ENCODE measurements at places on chromosomes 2 and 18.

DNA sequence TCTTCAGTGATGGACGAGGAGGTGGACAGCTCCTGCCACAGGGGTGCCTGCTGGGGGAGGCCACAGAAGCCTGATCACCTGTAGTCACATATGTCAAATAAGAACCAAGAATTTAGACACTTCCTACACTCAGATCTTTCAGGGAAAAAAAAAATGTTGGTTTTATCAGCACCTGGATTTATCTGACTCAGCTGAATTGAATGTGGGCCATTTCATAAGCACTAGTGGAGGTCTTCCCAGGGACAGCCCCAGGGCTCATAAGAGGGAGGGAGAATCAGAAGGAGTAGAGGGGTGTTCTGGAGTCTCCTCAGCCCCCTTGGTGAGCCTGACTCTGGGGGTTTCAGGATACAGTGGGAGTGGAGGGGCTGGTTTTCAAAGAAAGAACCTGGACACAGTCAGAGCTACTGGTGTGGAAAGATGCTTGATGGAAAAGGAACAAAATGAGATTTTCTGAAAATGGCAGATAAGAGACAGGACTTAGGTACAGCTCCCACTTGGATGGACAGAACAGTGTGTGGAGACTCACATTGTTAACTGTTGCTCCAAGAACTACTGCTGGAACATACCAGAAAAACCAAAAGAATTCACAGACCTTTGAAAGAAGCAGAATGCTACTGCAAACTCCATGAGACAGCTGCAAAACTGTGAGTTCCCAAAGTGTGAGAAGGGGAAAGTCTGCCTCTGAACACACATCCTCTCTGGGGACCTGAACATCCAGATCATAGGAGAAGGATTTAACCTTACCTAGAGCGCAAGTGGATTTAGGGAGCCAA lies 45.4 kb downstream of the LCT start:
- no peak for DNase-seq

DNA sequence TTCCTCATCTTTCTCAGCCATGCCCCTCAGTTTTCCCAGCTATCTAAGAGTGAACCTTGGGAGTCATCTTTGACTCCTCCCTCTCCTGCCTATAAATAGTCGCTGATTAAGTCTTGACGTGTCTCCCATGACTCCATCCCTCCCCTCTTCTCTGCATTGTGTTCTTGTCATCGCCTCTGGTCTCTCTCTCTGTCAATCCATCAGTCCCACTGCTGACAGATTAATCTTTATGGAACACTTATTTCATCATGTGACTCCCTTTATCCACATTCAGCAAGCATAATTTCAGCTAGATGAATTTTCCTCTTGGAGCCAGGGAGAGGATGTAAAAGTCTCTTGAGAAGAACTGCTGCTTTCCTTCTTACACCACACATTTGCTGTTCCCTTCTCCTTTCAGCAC lies 9.4 kb downstream of the ADAM23 start:
- DNase-seq, result no peak

DNA sequence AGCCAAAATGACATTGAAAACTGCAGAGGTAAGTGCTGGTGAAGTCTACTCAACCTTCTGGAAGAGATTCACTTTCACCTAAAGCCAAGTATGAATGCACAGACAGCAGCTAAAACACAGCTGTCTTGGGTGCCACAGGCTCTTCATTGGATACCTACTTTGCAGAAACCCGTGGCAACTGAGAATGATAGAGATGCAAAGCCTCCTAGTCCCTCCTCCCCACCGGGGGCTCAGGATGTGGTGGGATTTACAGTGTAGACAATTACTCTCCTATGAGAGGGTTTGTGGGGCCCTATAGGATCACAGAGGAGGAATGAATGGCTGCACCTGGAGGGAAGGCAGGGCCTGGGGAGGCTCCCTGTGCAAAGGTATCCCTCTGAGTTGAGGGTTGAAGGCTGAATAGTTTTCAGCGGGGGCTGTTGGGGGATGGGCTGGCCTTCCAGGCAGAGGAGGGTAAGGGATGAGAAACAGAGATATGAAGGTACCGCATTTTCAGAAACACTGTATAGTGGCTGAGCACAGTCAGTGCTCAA lies 131.6 kb downstream of the RNF144A start:
- no peak for DNase-seq

GRCh38 chr2:44325897-44326296 lies 35.4 kb downstream of the PREPL start:
- no peak for DNase-seq

DNA sequence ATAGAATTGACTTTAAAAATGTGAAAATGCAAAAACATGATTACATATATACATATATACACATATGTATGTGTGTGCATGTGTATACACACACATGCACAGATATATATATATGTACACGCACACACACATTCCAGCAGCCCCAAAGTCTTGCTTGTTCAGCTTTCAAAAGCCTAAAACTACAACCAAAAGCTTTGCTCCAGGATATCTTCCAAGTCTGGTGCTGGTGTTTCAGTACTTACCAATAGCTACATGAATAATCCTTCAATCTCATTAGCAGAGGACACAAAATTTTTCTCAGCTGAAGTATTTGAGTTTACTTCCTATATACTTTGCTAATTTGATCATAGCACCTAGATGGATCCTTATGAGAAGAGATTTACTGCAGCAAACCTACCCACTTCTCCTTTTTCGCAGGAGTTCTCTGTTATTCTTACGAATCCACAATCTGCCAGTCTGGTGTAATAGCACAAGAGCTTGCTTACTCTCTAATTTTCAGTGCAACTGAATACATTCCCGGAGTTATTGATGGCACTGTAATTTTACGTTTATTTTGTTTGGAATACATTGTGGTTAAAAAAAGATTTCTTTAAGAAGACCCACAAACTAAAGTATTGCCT lies 553.3 kb downstream of the ARHGAP15 start:
- DNase-seq, result no peak

DNA sequence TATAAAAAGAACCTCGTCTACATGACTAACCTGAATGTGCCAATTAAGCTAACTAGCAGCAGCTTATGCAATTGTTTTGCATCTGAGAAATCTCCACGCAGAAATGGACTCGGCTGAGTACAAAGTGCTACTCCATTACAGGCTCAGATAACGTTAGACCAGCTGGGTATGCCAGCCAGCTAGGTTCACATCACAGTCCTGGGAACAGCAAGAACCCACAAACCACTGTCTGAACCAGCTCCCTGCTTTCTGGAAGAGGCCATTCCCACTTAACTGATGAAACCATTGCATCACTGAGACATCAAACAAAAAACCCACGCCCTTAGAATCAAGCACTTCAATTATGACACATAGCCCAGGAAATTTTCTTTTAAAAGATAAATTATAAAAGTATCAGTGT lies 202.7 kb downstream of the CYRIA start:
- no peak for DNase-seq

GRCh38 chr2:233693963-233694362 lies 1.3 kb downstream of the UGT1A6 start:
- DNase-seq, result no peak

GRCh38 chr2:62180975-62181374 lies 14.9 kb upstream of the B3GNT2 start:
- no peak for DNase-seq

GRCh38 chr2:101474731-101475384 lies at the start of gene RFX8:
Gene RFX8, minus strand, starts transcription at chr2:101475112. Its CDS starts 8,264 bp downstream, at chr2:101466848.
- no peak for DNase-seq

DNA sequence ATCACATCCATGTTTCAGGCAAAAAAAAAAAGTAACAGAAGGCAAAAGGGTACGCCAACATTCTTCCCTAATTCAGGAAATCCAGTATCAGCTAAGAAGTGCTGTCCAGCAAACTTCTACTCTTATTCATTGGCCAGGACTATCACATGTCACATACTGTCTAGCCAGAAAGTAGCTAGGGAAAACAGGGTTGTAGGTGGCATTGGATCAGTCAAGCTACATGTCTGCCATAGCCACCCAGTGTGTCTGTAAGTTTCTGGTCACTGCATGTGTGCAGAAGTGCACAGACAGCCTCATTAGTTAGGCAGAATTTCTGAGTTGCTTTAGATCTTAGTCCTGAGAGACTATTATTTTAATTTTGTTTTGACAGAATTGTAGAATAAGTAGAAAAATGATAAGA lies 465.3 kb upstream of the NRP2 start:
- no peak for DNase-seq

DNA sequence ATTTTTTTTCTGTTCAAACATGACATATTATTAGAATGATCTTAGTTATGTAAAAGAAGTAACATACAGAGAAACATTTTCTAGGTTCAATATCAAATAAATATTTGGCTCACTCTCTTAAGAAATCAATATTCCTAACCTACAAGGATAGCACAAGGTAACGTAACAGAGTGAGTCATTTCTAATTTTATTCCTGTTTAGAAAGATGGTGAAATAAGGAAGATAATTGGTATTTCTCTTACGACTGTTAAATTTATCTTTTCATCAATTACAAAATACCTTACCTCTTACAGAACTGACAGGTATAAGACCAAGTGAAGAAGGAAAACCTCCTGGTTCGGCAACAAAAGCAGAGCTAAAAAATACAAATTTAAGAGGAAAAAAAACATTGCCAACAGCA lies 45.1 kb downstream of the PRELID3A start:
- DNase-seq, result no peak

DNA sequence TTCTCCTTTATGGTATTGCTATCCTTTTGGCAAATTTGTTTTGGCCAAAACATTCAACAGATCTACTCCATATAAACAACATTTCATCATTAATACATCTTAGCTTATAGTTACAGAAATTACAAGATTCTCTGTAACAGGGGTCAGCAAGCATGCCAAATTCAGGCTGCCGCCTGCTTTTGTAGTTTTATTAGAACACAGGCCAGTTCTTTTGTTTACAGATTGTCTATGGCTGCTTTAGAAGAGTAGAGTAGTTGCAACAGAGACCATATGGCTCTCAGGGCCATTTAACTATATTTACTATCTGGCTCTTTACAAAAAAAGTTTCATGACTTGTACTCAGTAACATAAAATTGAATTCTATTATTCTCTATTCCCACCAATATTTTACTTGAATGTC lies 53.9 kb downstream of the LNPK start:
- DNase-seq, result no peak

DNA sequence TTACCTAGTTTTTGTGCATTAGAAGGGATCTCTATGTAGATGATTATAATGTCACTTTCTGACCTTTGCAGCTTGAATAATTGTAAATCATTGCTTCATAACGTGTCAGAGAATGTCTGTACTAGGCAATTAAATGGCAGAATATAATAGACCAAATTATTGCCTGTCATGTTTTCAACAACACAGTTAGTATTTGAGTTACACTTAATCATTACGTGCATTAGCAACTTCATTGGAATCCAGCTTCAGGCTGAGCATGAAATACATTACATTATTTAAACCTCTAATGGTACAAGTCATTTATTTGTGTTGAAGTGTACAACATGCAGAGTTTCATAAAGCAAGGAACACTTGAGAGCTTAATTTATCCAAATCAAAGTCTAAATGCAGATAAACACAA lies 48.0 kb downstream of the ZNF407 start:
- no peak for DNase-seq

GRCh38 chr18:49721981-49722380 lies 91.4 kb downstream of the ACAA2 start:
- no peak for DNase-seq

DNA sequence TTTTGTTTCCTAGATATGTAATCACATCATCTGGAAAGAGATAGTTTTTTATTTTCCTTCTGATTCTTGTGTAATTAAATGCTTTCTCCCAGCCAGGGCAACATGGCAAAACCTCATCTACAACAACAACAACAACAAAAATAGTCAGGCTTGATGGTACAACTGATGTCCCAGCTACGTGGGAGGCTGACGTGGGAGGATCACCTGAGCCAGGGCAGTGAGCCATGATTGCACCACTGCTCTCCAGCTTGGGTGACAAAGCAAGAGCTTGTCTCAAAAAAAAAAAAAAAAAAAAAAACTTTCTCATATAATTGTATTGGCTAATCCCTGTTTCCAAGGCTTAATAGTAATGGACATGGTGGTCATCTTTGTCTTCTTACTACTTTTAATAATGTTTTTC lies 26.4 kb upstream of the PGAP1 start:
- DNase-seq, result no peak

DNA sequence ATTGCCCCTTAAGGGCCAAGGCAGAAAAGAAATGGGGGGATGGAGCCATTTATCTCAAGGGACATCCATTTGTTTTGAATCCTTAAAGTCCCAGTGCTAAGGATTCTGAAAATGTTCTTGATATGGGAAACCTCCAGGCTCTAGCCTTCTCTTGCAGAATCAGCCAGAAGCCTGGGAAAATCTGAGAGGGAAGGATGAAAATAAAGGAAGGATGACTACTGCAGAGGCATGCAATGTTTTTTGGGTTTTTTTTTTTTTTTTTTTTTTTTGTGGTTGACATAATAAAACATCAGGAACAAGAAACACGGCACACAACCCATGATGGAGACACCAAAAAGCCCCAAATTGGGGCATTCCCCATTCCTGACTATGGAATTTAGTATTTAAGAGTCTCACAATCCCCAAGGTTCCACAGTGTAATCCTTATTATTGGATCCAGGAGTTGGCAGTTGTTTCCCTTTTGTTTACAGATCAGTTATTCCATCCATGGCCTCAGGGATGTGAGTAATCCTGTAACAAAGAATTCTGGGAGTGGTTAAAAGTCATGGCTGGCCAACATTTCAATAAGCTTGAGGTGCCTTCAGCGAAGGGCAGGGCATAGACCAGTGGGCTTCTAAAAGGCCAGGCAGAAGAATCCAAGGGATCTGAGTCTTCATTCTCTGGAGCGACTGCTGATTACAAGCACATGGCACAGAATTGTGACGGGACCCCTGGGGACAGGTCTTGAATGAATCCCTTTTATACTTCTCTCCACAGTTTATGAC lies 337.5 kb downstream of the GULP1 start:
- DNase-seq, result no peak

- no peak for DNase-seq
These were observed 117.0 kb downstream of the AP1S3 start for GRCh38 chr2:223720367-223720766.

DNA sequence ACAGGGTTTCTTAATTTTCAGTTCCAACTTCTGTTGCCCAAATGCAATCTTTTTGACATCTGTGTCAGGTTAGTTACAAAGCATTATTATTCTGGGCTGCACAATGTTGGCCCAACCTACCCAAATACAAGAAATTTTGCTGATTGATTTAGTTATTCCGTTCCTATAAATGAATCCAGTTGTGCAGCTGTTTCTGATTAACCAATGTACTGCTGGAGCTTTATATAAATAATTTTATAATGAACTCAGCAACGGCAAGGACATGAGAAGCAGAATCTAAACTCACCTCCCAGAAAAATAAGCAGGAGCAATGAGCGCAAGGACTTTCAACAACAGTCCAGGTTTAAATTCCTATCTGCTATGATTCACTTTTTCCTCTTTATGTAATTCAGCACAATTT lies 76.3 kb upstream of the WIPF1 start:
- no peak for DNase-seq

DNA sequence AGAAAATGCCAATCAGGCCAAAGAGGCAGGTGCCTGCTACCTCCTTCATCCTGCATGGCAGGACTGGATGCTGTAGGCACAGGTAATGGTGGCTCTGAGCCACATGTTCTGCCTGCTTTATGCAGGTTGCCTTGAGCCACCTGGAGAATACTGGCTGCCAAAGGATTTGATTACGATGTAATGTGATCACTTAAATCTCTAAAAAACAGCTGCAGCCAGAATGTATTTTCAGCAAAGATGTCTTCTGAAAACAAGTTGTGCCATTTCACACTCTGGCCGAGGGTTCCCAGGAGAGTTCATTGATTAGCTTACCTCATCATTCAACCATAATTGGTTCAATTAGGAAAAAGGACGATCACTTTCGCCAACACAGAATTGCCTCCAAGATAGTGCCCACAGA lies 17.9 kb upstream of the MSGN1 start:
- DNase-seq, result no peak

GRCh38 chr18:2880473-2880872 lies 33.7 kb downstream of the EMILIN2 start:
- DNase-seq, result no peak
